ENCODE measurements at places on chromosomes 6 and 20.

DNA sequence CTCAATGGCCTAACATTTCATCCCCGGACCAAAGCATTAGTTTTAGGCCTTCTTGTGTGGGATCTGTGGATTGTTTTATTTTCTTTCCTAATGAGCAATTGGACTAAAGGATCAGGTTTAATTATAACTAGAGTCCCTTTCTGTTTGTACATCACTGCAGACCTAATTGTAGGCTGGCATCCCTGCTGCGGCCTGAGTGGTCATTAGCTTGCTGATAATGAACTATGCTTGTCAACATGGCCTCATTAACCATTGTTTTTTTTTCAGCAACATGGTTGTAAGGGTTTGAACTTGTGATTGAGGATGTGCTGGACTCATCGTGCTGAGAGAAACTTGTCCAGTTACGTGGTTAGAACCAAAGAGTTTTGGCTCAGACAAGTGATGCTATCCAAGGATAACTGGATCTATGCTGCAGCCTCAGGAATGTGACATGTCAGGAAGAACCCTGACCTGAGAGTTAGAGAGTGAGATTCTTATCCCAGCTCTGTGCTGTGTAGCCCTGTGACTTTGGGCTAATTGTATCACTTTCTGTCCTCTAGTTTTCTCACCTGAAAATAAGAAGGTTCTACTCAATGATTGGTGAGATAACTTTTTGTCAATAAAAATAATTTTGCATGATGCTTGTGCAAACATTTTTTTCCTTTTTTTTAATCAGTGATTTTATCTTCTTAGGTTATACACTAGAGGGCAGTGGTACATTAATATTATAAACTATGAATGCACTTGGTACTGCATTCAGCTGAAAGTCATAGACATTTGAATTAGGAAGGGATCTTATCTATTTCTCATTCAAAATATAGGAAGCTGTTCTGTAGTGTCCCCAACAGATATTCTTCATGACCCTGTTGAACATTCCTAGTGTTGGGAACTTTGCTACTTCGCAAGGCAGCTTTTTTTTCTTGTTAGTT, 140.9 kb downstream of the RNF144B start:
- no peak for DNase-seq

DNA sequence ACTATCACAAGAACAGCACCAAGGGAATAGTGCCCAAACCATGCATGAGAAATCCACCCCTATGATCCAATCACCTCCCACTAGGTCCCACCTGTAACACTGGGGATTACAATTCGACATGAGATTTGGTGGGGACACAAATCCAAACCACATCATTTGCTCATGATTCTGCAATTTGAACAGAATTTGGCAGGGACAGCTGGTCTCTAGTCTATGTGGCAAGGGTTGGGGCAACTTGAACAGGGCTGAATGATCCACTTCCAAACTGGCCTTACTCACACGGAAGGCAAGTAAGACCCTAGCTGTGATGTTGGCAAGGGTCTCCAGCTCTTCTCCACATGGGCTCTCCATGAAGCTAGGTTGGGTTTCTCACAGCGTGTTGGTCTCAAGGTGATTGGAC, 10.1 kb upstream of the FKBP5 start:
- DNase-seq, result no peak

DNA sequence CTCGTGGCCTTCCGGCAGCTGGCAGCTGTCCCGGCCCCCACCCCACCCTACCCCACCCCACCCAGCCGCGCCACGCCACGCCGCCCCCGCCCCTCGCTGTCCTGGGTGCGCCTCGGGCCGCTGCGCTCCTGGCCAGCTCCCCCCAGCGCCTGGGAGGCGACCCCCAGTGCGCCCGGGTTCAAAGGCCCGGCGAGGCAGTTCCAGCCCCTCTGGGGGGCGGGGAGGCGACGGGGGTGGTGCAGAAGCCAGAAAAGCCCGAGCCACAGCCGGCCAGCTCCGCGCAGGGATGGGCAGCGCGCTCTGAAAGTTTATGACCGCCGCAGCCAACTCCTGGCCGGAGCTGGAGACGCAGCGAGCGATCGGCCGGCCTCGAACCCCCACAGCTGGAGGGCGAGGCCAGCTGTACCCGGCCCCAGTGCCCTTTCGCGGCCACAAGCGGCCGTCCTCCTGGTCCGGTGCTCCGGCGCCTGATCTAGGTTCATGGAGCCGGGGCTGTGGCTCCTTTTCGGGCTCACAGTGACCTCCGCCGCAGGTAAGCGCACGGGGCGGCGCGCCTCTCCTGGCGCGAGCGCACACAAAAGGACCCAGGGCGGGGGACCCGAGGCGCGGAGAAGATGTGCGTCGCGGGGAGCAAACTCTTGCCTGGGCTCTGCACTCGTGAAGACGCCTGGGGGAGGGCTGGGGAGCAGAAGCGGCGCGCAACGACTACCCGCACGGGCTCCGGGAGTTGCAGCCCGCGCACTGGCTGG, at the start of gene EDN3:
Gene EDN3, plus strand, starts transcription at position 279 of the 749 bp plus-strand sequence. Its CDS starts 202 bp downstream, at position 481.
- no peak for DNase-seq

DNA sequence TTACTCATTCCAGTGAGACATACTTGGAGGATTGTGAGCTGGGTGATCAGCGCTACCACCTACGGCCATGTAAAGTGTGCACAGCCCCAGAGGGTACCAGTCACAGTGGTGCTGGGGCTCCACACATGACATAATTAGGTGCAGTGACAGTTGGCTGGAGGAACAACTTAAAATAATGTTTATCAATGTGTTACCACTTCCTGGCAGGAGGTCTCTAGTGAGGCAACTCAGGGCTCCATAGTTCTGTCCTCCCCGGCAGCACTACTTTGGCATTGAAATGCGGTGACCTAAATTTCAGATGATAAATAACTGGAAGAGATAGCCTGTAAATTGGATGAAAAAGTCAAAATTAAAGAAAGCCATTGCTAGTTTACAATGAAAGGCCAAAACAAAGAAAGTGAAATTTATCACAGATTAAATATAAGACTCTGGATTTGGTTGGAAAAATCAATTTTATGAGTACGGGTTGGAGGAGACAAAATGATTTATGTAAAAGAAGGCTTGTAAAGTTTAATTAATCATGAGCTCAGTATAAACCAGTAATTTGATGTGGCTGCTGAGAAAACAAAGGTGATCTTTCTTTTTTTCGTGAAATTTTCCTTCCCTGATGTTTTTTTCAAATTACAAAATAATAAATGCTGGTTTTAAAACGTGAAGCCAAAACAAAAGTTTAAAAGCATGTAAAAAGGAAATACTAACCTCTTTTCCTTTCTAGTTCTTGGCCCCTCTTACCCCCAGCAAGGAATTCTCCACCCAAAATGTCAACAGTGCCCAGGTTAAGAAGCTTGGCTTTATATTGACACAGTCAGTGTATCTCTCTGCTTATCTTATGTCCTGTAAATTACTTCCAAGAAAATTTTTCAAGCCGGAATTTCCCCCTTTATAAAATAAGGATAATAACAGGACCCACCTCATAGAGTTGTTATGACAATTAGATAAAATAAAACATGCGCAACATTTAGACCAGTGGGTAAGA, 126.7 kb upstream of the NOX3 start:
- DNase-seq, result no peak

GRCh38 chr6:21050935-21051334, 516.7 kb downstream of the CDKAL1 start:
- no peak for DNase-seq

GRCh38 chr6:20688710-20689500, 154.6 kb downstream of the CDKAL1 start:
- no peak for DNase-seq

DNA sequence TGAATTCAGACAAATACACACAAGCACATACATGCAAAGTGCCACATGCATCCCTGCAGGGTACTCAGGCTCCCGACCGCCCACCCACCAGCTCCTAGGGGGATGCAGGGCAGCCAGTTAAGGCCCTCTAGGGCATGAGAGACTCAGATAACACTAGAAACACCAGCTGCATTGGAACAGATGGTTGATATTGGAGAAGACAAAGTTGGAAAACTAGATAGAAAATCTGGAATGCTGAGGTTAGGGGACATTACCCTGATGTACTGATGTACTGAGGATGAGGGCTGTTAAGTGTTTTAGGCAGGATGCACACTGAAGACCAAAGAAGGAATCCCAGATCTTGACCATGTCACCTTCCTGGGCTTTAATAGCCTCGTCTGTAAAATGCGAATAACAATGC, 134.6 kb upstream of the ECI2 start:
- no peak for DNase-seq

- DNase-seq, result no peak
These were observed 93.1 kb downstream of the CHD6 start for GRCh38 chr20:41524980-41525613.

DNA sequence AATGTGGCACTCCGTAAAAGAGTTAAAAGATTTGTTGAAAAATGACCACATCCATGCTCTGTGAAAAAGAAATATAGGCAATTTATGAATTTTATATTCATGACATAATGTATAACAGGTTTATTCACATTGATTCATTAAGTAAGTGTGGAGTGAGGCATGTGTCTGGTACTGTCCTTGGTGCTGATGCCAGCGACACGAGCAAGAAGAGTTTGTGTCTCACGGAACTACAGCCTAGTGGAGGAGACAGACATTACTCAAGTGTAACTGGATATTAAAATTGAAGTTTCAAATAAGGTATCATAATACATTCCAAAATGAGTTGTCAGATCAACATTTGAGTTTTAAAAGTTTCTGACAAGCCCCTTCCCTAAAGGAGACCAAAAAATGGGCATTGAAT, 158.2 kb upstream of the PRND start:
- no peak for DNase-seq

DNA sequence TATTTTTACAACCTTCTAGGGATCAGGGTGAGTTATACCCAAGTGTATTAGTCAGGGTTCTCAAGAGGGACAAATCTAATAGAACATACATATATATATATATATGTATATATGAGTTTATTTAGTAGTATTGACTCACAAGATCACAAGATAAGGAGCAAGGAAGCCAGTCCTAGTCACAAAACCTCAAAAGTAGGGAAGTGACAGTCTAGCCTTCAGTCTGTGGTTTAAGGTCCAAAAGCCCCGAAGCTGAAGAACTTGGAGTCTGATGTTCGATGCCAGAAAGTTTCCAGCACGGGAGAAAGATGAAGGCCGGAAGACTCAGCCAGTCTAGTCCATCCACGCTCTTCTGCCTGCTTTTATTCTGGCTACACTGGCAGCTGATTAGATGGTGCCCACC, 632.7 kb upstream of the AGPAT4 start:
- no peak for DNase-seq

GRCh38 chr20:51388756-51389542, 153.6 kb downstream of the NFATC2 start:
- no peak for DNase-seq

GRCh38 chr6:15531973-15532372, 130.9 kb downstream of the DTNBP1 start:
- no peak for DNase-seq

DNA sequence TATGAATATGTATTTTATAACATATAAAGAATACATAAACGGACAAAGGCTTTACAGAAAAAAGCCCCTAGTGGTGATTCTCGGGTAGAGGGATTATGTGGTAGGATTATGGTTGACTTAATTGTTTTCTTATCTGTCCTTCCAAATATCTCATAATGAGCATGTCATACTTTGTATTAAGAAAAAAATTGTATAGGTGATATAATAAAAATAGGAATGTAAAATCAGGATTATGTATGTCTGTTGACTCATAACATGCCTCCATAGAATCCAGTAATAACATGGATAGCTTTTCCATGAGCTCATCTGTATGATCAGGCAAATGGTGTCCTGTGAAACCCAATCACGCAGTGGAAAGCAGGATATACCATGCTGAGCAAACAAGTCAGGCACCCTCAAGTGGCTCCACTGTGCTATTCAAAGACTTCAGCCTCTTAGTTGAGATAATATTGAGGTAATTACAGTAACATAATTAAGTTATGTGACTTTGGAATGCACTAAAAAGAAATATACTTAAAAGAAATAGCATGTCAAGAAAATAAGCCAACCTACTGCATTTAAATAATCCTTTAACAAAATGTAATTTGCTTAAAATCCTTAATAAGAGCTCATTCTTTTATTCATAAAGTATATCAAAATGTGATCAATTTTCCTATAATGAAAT, 39.6 kb upstream of the PRELID3B start:
- DNase-seq, result no peak

DNA sequence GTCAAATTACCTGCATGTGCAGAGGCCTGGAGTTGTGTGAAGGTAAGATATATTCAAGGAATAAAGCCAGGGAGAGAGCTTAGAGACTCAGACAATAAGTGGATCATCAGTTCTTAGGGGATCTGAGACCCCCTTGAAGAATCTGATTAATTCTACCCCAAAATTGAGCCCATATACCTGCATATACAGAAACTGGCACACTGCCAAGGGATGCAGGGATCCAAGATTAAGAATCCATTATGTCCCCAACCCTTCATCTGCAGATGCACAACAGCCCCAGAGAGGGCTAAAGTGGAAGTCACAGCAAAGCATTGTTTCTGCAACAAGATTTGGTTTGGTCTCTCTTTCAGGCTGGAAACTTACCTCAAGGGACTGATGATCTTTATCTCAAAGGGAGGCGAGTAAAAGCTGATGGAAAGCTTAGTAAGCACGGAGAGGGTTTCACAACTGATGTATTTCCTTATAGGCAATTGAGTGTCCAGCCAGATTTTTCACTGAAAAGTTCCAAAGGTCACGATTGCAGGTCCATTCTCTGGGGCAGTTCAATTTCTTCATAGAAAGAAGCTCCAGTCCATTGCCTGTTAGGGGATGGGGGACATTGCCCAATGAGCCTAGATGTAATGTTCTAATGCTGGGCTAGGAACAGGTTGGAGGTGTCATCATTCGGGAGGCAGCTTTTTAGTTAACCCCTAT, 20.9 kb upstream of the STK35 start:
- no peak for DNase-seq

DNA sequence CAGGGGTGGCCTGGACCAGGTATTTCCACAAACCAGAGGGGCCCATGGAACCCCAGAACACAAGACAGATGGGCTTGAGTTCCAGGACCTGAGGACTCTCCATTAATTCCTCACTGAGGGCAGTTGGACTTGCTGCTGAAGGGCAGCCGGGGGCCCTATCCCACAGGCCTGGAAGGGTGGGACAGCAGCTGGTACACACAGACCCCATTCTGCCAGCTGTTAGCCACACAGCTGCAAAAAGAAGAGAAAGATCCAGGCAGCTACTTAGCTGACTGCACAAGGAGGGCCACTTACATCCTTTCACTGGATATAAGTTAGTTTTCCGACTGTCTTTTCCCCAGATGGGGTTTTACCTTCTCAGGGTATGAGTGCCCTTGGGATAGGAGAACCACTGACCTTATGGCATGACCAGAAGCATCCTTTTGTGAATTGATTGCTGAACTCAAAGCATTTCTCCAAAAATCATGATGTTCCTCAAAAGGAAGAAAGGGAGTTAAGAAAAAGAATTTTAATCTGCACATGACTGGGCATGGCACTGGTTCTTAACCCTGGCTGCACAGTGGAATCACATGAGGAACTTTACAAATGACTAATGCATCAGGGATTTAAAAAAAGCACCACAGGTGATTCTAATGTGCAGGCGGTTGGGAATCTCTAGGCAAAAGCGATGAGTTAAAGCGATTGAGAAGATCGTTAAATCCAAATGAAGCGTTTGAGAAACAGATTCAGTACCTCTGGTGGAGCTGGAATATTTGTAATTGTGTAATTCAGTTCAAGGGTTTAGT, 199.4 kb downstream of the TFAP2A start:
- DNase-seq, result no peak
